ENCODE measurements at places on chromosomes 16 and 17.

GRCh38 chr16:4176906-4177417, 60.7 kb upstream of the ADCY9 start:
- DNase-seq, result no peak

- DNase-seq, result no peak
These were observed 16.2 kb upstream of the ASGR2 start for GRCh38 chr17:7130621-7131422.

DNA sequence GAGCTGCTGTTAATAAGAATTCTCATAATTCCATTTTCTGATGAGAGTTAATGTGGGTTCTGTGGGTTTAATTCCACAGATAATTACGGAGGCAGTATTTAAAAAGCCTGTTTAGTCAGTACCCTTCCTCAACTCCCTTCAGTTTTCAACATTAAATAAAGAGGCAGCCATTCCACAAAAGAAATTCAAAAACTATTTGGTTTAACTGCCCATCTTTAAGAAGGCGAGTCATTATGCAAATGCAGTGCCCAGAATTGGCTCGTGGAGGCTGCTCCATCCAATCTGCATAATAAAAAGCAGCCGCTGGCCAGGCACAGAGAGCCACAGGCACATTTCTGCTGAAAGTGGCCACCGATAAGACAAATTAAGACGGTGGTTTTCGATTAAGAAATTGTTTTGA, 194.4 kb upstream of the TOX3 start:
- DNase-seq, result no peak

GRCh38 chr17:28907709-28908475, 5.0 kb upstream of the DHRS13 start:
- DNase-seq, result no peak

- no peak for DNase-seq
These were observed 125.4 kb downstream of the IRX3 start for GRCh38 chr16:54160939-54161897.

GRCh38 chr17:83012200-83012785, 67.1 kb upstream of the METRNL start:
- no peak for DNase-seq

GRCh38 chr16:50609049-50609448, 60.9 kb downstream of the NKD1 start:
- no peak for DNase-seq

DNA sequence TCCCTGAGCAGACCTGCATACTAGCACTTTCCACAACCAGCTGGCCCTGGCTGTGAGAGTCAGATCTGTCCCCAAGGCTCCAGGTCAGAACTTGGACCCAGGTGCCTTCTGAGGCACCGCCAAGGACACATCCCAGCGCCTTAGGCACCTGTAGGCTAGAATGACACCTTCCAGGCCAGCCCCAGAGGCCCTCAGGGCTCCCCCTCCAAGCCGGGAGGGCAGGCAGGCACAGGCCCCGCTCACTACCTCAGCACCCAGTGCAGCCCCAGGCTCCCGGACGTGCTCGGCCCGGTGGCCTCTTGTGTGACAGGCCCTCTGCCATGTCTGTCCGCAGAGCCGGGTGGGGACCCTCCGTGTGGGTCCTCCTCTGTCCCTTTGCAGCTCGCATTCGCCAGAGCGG, 56.3 kb upstream of the CMIP start:
- DNase-seq, result no peak

DNA sequence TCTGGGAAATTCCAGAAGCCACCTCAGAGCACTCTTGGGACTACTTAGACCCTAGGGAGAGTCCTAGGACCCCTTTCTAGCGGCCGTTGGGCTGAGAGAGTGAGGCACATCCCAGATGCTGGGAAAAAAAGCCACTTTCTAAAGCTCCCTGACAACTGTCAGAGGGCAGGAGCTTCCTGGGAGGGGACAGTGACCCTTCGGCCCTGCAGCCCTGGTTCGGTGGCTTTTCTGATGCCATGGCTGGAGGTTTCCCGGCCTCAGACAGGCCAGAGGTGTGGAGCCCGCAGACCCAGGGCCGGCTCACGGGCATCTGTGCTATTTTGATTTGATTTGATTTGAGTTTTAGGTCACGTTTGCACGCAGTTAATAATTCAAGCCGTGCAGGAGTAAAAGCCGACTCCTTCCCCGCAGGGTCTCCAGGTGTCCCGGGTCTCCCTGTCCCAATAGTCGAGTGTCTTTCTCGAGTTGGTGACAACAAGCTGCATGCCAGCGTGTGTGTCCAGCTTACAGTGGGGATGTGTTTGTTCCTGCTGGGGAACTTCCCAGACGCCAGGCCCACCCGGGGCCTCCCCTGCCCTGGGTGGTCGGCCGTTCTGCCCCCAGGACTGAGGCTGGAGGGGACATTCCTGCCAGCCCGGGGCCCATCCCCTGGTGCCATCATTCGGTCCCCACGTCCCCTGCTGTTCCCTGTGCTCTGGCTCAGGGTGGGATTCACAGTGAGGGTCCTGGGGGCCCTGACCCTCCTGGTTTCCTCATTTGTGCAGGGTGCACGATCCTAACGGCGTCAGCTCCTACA, 1.0 kb upstream of the CBFA2T3 start:
- DNase-seq, result no peak

DNA sequence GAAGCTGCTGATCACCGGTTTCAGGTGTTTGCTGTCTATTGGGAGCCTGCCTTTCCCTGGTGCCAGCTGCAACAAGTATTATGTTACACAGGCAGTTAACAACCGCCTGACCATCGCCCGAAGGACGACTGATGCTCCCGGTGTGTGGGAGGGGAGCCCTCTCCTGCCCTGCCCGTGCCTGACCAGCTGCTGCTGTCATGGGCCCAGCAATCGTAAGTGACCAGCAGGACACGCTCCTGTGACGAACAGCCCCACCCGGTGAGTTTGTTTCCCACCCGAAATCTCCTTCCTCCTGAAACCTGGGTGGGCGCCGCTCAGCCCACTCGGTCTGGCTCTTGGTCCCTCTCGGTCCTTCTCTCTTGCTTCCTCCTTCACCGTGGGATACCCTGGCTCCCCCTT, 17.9 kb upstream of the UBE2I start:
- DNase-seq, result no peak

DNA sequence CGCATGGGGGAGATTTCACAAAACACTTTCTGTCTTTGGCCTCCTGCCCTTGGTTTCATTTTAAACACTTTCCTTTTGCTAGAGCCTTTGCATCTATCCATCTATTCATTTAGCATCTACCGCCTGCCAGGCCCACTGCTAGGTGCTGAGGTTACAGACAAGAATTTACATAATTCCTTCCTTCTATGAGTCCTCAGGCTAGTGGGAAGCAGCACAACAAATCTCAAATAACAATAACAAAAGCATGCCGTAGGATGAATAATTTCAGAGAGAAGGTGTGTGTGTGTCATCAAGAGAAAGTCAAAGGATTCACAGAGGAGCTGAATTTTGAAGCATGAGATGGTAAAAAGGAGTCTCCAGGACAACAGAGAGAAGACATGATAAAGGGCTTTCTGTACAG, 6.1 kb upstream of the SLC46A1 start:
- no peak for DNase-seq

DNA sequence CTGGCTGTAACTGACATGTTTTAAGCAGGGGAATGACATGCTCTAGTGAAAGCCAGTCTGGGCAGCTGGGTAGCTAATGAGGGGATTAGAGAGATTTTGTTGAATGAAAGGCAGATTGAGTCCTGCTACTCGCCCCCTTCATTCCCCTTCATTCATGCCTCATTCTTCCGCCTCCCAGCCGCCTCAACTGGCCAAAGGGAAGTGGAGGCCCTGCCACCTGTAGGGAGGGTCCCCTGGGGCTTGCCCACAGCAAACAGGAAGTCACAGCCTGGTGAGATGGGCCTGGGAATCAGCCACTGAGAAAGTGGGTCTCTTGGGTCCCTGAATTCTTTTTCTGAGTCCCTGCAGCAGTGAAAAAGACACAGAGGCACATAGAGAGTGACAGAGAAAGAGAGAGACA, 1.1 kb upstream of the CD19 start:
- DNase-seq, result no peak

- no peak for DNase-seq
These were observed 330 bp downstream of the CASKIN2 start for GRCh38 chr17:75514919-75515495.

DNA sequence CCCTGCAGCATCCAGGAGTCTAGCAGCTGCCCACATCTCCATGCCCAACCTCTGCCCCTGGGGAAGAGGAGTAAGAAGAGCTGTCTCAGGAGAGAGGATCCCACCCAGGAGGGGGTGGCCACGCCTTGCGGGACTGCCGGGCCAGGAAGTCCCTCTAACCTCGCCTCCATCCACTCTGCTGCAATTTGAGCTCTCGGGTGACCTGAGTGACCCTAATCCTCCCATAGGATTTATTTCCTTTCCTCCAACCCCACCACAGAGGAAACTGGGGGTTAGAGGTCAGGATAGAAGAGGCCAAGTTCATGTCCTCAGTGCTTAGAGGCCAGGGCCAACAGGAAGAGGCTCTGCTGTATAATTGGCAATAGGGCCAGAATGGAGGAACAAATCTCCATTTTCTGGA, 22.6 kb upstream of the NGFR start:
- DNase-seq, result no peak
